ENCODE measurements at places on chromosomes 11 and 22. TPM values are rescaled to one million over a fixed set of nuclear protein-coding genes. Genes with fewer than 3 reads are reported as not detected.

DNA sequence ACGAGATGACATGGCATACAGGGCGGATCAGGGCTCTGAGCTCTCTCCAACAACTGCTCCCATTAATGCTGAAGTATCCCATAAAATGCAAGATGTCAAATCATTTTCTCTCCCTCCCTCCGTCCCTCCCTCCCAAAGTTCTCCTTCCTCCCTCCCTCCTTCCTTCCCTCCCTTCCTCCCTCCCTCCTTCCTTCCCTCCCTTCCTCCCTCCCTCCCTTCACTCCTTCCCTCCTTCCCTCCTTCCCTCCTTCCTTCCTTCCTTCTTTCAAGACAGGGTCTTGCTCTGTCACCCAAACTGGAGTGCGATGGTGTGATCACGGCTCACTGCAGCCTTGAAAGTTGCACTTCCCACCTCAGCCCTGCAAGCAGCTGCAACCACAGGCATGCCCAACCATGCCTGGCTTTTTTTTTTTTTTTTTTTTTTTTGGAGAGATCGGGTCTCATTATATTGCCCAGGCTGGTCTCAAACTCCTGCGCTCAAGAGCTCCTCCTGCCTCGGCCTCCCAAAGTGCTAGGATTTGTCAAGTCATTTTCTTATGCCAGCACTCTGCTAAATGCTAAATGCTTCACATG, 38.2 kb downstream of the TXN2 start:
- no peak for DNase-seq

The MS4A13 gene
- total RNA-seq, result not detected

The GLYAT gene
- total RNA-seq, result not detected

GRCh38 chr22:26264162-26264561, 94.9 kb downstream of the SEZ6L start:
- no peak for DNase-seq

- DNase-seq, result peak; percentile 76
Observed at GRCh38 chr11:119144825-119145486, 3.9 kb upstream of the ABCG4 start.

DNA sequence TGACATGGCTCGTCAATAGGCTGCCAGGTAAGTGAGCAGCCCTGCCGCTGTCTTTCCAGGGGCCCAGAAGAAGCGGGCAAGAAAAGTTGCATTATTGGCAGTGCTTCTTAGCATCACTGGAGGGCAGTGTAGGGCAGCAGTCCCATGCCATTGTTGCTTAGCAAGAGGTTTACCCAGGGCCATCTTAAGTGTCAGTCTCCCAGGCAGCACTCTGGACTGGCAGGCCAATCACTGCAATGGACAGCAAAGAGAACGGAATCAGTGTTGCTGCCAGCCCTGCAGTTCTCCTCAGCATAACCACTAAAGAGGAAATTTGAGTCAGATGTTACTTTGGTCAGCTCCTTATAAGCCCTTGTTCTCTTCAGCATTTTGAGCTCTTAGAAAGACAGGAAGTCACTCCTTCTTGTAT, 13.4 kb upstream of the GRK2 start:
- DNase-seq, result peak; percentile 45

DNA sequence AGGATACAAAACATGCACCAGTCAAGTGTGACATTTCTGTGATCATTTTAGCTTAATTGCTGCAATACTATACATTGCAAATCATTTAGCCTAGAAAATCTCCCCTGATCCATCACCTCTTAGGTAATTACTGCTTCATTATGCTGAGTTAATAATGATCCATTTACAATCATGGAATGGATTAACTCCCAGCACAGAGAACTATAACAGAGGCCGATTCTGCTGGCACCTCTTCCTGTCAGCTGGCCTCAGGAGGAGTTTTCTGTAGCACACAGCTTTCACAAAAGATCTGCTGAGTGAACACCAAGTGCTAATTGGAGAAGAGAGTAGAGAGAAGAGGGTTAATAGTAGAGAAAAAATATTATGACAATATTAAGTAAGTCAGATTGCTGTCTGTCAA, 591.8 kb upstream of the KIRREL3 start:
- no peak for DNase-seq

Data from HT1080 (cell line).